Upper lobe of left lung (tissue), 6 donors: ENCODE measurements at places on chromosomes 11 and 22.

- no peak for DNase-seq
Observed at GRCh38 chr11:133541021-133541719, 8.9 kb upstream of the OPCML start.

- no peak for DNase-seq
Observed at GRCh38 chr11:68266936-68267880, 4.6 kb downstream of the C11orf24 start.

DNA sequence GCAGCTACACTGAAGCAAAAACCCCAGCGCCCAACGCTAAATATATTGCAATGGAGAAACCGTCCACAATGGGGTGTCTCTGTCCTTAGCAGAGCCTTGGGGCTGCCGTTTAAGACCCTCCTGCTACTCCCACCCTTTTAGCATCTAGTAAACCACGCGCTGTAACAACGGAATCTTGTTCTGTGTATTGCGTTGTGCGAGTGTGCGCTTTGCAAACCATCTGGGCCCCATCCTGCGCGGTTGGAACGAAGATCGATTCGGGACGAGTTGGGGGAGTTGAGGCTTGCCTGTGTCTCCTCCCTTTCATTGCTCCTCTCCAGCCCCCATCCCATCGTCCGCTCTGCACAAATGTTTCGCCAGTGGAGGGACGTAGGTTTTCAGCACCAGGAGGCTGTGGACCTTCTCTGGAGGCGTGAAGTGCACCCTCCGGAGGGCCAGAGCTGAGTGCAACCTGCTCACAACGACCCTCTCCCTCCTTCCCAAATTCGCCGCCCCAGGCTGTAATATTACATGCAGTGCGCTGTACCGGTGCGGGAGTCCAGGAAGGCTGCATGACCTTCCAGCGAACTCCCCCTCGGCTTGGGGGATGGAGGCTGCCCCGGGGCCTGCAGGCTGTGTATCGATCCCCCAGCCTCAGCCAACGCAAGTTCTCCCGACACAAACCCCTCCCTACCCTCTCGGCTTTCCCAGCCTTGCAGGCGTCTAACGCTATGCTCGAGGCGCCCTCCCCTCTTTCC is 1.6 kb upstream of the KMT2A start:
- peak; percentile 58 for DNase-seq

DNA sequence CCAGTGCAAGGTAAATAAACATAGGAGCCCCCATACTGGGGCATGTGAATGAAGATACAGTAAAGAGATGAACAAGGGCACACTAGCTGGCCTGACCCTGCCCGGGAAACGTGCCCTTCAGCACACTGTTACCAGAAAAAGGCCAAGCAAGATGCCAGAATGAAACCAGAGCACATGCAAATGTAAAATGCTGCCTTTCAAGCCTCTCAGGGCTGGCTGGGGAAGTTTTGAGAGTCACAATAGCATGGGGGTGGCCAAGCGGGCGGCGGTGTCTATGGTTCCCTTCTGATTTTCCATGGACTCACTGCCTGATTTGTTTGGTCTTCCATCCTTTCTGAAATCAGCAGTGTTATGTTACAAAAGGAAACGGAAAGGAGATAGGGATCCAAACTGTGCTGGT is 18.9 kb upstream of the SUSD2 start:
- DNase-seq = no peak

DNA sequence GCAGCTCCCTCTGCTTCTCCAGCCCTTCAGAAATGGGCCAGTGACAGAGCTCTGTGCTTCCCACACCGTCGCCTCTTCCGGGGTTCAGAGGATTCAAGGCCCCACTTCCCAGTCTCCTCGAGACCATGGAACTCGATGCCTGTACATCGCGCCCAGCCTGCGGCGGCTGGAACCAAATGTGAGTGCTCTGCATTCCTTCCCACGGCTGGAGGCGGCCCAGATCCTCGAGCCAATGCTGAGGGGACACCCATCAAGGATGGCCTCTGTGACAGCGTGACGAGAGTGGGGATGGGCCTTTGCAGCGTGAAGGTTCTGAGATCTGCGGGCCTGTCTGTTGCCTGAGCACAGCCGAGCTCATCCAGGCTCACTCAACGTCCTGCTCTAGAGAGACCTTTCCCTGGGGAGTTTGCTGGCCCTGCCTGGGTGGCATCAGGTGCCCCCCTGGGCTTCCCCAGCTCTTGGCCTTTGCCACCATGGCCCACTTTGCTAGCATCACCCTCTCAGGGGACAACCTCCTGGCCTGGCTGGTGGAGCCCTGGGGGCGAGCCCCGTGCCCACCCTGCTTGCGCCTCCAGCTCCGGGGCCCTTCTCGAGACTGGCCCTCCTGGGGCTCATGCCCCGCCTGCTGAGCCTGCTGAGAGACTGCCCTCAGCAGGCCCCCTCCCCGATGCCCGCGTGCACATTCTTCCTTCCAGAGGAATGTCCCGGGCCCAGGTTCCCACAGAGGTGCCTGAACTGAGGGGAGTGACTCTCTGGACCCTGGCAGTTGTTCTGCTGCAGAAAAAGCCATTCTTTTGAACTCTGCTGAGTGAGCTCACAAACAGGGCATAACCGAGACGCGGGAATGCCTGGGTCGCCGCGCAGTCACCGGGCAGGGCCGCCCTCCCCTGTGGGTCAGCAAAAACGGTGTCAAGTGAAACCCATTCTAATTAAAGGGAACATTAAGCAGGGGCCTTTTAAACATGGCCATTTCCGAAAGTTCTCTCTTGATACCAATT is 7.3 kb upstream of the MYEOV start:
- no peak for DNase-seq

DNA sequence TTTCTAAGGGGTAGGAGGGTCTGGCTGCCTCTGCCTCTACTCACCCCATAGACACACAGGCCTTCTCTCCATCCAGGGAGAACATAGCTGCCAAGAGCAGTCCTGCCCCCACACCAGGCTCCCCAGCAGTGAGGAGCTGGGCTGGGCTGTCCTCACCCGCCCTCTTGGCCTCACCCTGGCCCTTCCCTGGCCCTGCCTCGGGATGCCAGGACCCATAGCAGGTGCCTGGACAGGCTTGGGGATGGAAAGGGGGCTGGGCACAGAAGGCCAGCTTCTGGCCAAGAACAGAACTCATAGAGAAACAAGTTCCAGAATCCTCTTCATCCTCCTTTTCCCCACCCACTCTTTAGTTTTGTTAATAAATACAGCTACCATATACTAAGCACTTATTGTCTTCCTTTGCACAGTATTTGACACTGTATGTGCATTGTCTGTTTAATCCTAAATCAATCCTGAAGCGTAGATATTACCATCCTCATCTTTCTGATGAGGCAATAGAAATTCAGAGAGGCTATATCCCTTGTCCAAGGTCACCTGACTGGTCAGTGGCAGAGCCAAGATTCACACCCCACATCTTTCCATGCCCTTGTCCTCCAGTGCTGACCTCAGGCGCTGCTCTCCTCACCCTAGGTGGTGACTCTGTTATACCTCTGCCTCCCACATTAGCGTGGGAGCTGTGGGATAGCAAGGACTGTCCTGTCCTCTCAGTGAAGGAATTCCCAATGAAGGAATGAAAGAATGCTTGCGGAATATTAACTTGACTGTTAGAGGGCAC is 22.0 kb upstream of the MYOD1 start:
- no peak for DNase-seq

DNA sequence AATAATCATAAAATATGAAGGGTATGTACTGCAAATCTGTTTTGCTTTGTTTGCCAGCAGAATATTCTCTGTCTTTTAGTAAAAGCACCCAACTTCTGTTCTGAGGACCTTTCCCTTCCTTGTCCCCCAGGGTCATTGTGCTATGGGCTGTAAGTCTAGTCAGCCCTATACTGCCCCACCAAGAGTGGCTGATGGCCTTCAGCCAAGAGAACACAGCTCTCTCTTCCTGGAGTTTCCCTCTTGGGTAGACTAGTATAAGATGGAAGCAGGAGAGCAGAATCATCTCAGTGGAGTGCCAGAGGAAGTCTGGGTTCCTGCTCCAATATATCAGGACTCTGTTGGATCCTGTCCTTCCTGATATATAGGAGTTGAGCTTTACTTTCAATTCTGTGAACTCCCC is 29.0 kb downstream of the MMP13 start:
- no peak for DNase-seq

DNA sequence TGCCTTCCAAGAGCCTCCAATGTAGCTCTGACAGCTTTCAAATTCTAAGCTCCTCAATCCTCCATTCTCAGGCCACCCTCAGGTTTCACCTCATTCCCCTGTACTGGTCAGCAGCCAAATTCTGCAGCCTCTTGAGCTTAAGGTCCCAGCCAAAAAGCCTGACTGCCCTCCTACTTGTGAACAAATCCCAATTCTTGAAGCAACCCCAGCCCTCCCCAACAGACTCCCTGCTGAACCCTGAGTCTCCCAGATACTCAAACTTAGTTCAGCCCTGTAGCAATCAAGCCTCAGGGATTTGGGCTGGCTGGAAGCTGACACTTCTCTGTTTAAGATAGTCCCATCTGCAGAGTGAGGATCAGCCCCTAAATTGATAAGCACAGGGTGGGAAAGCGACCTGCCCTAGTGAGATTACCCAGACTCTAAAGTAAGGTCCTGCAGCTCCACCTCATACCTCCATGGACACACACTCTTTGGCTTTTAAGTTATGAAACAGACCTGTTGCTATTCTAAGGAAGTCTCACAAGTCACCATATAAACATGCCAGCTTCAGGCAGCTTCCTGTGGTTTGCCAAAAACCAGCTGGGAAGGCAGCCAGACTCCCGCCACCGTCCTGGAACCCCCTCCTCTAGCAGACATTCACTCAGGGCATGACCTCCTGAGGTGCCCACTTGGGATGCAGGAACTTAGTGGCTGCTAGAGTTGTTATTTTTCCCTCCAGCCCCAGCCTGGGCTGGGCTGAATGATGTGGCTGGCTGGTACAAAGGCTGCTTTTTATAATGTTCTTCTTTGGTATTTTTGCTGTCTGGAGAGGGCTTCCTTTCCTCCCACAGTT is 82.5 kb upstream of the PICALM start:
- DNase-seq = no peak

- DNase-seq = no peak
Observed at GRCh38 chr11:92697461-92698312, 271.8 kb upstream of the MTNR1B start.

- no peak for DNase-seq
Observed at GRCh38 chr11:119584193-119585042, 144.6 kb downstream of the NECTIN1 start.
